ENCODE measurements at places on chromosomes 6 and 20. TPM values are rescaled to one million over a fixed set of nuclear protein-coding genes. Genes with fewer than 3 reads are reported as not detected.

The SLC32A1 gene
- total RNA-seq, result not detected

The MUC22 gene
- not detected for total RNA-seq

The C20orf202 gene
- total RNA-seq, result 0.13 TPM

The OLIG3 gene
- not detected for total RNA-seq

The BCAS4 gene
- 24.2 TPM for total RNA-seq

The HIVEP2 gene
- 17.7 TPM for total RNA-seq

The CST4 gene
- not detected for total RNA-seq

The WFDC12 gene
- total RNA-seq, result not detected

The AGPAT4 gene
- total RNA-seq, result 6.6 TPM

The TREM2 gene
- not detected for total RNA-seq

The RSPO4 gene
- total RNA-seq, result 0.13 TPM

The FNDC11 gene
- total RNA-seq, result 1.1 TPM

The DPPA5 gene
- total RNA-seq, result not detected

The LZTS3 gene
- total RNA-seq, result 7.0 TPM

The RAB44 gene
- not detected for total RNA-seq

The TMC2 gene
- total RNA-seq, result not detected

The PTK6 gene
- total RNA-seq, result not detected

The TRAPPC3L gene
- not detected for total RNA-seq

The CGA gene
- total RNA-seq, result not detected

The FAM209A gene
- total RNA-seq, result not detected
